ENCODE measurements at places on chromosomes 12 and 14. TPM values are rescaled to one million over a fixed set of nuclear protein-coding genes. Genes with fewer than 3 reads are reported as not detected.

GRCh38 chr12:72072592-72073212 lies 134.1 kb downstream of the TPH2 start:
- DNase-seq: no peak

DNA sequence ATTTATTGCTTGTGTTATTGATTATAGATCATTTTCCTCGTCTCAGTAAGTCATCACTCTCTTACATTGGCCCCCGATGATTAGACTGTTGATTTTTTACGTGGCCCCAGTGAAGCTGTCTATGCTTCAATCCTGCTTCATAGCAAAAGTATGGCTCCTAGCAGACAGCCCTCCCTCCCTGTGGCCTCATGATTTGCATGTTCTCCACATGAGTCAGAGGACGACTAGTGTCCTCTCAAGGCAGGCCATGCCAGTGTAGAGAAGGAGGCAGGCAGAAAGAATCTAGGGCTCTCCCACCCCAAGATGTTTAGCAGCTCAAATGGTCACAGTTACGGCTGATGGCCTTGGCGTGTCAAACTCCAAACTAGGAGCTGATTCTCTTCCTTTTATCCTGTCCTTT lies 59.6 kb downstream of the FIGNL2 start:
- DNase-seq: no peak

GRCh38 chr12:30707613-30708342 lies 12.1 kb upstream of the IPO8 start:
- no peak for DNase-seq

DNA sequence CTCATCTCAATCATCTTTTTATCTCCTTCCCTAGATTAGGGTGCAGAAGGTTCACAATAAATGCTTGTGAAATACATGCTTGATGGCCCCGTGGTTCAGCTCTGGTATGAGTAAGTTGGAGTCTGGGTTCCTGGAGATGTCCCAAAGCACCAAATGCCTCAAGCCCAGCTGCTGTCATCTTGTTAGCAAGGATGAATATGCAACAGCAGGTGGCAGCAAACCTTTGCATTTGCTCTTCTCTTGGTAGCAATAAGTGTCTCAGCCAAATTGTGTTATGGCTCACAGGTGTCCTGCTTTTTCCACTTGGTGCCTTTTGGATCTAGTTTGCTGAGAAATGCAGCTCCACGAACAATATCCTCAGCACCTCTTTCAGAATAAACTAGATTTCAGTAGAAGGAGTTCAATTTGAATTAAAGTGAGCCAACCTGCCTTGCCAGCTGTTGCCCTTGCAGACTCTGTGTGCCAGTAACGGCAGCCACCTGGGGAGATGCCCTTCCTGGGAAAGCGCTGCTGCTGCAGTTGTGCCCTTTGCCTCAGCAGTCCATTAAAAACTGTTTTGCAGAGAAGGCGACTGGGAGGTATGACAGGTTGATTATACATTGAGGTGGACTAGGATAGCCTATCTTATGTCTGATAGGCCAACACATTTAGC lies 417.3 kb downstream of the SNAPC1 start:
- DNase-seq: peak; percentile 87

- no peak for DNase-seq
Observed at GRCh38 chr12:119369907-119370546, 35.5 kb downstream of the CCDC60 start.

Gene GPR162
- total RNA-seq: 10.0 TPM

- no peak for DNase-seq
Observed at GRCh38 chr12:10705655-10706054, 17.5 kb downstream of the YBX3 start.
